NCI-H187 treated with DMSO at 0.1 percent for 48 hours (cell line): ENCODE measurements at places on chromosomes 3 and 15.

DNA sequence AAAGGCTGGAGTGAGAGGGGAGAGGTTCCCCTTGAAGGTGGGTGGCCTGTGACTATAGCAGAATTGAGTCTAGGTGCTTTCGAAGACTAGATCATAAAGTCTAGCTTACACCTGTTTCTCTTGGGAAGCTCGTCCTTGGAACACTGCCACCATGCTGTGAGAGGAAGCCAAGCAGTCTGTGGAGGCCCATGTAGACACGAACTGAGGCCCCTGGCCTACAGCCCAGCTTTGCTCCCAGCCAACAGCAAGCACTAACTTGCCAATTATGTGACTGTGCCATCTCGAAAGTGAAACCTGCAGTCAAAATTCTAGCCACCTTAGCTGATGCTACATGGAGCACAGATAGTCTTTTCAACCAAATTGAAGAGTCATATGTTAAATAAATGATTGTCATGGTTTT, 190.5 kb upstream of the NECTIN3 start:
- no peak for DNase-seq

GRCh38 chr3:161153480-161153879, 48.3 kb upstream of the B3GALNT1 start:
- DNase-seq: no peak

DNA sequence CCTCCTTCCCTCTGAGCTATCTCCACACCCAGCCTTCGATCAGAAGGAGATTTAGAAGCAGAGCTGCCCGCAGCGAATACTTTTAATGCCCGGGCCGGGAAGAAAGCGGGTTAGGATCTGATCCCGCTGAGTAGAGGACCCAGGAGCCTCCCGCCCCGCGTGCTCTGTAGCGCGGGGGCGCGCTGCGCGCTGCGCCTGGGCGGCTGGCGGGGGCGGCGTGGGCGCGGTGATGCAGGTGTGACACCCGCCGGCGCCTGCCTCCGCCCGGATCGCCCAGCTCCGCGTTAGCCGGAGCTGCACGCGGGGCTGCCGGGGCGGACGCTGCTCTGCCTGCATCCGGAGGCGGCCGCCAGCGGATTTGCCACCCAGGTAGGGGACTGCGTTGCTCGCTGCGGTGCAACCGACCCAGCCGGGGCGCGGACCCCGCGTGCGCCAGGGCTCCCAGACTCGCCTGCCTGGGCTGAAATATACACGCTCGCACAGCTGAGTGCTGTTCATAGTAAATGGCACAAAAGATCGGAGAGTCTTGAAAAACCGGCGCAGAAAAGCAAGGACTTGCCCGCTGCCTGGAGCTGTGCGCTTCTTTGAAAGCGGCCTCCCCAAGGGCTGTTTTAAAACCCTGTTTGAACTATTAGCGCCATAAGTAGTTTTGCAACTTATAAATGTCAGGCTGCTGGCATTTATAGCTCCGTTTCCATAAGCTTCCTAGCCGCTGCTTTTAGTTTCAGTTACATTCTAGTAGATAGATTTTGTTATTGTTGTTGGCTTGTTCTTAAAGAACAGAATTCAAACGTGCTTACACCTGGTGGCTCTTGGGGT, at the start of gene SV2B:
Gene SV2B (plus strand): TSS at position 263 of the 819 bp plus-strand sequence. CDS start 126,007 bp downstream, outside the sequence.
- DNase-seq: no peak

DNA sequence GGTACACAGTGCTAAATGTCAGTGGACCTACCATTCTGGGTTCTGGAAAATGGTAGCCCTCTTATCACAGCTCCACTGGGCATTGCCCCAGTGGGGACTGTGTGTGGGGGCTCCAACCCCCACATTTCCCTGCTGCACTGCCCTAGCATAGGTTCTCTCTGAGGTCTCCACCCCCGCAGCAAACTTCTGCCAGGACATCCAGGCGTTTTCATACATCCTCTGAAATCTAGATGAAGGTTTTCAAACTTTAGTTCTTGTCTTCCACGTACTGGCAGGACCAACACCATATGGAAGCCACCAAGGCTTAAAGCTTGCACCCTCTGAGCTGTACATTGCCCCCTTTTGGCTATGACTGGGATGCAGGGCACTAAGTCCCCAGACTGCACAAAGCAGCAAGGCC, 788.2 kb upstream of the ALCAM start:
- DNase-seq: no peak

DNA sequence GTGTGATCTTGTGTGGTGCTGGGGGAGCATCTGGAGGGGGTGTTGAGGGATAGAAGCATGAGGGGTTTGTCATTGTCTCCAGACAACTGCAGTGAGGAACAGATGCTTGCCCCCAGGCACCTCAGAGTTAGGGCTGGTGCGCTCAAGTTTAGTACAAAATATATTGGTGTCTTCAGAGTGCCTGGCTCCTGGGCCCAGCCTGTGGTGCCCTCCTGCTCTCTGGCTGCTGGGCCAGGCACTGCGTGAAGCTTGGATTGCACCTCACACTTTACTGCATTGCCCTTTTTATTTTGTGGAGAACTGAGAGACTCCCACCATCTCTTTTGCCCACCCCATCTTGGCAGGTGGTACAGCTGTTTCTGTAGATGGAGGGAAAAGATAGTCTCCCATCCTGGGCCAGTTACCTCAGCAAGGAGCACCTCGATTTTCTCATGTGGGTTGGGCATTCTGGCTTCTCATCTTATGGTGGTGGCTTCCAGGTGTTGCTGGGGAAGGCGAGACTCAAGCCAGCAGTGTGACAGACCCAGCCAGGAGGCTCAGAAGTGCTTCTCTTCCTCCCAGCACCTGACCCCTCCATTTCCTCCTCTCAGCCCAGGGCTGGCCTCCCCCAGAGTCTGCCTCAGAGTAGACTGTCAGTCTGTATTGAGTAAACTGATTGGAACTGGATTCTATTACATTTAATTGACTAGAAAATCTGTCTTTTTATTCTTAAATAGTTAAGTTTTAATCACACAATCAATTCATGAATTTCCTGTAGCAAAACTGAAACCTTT, 140.5 kb downstream of the DNAJB8 start:
- no peak for DNase-seq

- DNase-seq: no peak
Measured at GRCh38 chr3:394775-395174, 198.2 kb downstream of the CHL1 start.

DNA sequence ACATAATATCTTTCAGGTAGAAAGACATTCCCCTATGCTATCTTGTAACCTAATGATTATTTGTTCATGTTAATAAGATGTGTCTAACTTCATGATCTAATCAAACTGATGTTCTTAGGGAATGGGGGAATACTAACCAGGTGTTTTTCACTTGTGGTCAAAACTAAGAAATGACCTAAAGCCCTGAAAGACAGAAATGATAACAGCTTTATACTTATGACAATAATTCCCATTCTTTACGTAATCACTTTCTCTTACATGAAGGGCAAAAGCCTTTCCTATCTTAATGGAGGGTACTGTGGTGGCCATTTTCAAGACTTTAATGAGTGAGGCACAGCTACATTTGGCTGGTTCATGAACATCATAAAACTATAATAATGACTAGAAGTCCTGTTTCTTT, 33.9 kb upstream of the MEIS2 start:
- no peak for DNase-seq

DNA sequence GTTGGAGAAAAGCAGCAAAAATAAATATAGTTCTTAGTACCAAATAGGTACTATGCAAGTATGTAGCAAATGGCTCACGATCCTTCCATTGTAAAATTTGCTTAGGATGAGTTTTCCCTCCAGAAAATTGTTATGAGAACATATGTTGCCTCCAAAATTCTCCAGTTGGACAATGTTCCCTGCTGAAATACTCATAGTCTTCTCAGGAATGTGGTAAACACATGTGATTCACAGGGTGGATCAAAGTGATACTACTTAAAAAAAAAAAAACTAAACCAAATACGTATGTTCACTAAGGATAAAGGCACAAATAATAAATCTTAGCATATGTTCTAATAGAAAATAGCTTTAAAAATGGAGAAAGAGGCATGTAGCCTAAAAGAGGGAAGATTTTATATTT, 84.3 kb upstream of the ZNF385D start:
- no peak for DNase-seq

DNA sequence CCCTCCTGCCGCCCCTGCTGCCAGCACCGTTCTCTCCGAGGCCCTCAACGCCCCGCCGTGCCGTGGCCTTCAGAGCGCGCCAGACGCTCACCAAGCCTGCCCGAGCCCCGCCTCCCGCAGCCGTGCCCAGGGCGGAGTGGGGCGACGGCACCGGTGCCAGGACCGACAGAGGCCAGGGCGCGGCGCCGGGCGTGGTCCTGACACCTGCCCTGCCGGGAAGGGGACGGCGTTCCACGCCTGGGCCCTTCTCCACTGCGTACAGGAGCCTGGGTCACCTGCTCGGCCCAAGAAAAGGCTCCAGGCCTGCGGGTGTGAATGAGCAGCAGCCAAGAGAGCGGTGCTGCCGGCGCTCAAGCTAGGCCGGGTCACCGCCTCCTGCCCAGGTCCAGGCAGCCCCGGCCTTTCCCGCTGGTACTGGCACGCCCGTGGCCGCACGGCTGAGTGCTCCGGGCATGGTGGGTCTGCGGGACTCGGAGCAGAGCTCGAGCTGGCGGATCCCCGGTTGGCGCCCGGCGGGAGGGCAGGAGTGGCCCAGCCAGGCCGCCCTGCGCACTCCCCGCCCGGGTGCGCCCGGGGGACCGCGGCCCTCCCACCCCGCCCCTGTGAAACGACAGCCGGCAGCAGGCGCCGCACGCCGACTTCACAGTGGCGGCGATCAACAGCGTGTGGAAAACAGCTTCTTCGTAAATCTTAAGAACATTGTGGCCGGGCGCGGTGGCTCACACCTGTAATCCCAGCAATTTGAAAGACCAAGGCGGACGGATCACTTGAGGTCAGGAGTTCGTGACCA, 4.2 kb downstream of the OCA2 start:
- DNase-seq: no peak

DNA sequence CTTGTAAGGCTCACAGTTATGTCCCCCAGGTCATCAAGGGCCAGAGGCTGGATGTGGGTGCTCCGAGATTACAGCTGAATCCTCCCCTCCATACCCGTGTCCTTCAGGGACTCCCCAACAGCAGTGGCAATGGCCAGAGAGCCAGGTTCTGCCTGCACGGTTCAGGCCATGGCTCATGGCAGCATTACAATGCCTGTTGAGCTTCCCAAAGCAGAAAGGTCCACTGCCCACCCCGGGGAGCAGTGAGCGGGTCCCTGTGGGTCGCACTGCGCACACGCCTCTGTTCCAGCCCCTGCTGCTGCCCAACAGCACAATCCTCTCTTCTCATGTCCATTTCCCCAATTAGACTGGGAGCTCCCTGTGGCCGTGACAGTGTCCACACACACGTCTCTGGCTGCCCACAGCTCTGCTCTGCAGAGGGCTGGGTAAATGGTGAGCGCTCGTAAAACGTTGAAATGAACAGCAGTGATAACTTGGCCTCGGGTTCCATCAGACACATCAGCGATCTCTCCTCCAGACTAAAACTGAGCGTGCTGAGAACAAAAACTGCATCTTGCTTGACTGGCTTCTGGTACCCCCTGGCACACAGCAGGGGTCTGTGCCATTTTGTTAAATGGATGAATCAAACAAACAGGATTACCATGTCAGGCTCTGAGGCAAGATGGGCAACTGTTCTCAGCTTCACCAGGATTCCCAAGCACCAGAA, 80.4 kb downstream of the VGLL4 start:
- DNase-seq: no peak

- no peak for DNase-seq
Measured at GRCh38 chr3:64355401-64355807, 130.1 kb upstream of the PRICKLE2 start.

- no peak for DNase-seq
Measured at GRCh38 chr3:127409421-127410136, 121.7 kb upstream of the PRR20G start.

GRCh38 chr3:85835857-85836440, 877.2 kb downstream of the CADM2 start:
- DNase-seq: no peak

- no peak for DNase-seq
Measured at GRCh38 chr3:41411065-41411464, 211.8 kb downstream of the CTNNB1 start.
